Stimulated activated naive B cell treated with anti-CD40 and anti-IgM and Interleukin-4, amounts not matched to agents 10 μg/mL and 1 μg/mL and 100 μg/mL, for 72 hours (primary cell): ENCODE measurements at places on chromosomes 1 and 21.

DNA sequence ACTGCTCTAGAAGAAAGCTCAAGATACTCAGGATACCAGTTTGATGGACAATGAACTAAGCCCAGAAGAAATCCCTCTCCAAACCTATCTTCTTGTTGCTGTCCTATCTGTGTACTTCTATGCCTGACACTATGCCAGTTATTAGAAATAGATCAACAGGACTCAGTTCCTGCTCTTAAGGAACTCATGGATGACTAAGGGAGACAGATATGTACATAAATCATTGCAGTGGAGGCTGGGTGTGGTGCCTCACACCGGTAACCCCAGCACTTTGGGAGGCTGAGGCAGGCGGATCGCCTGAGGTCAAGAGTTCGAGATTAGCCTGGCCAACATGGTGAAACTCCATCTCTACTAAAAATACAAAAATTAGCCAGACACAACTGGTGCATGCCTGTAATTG lies 42.4 kb upstream of the AK4 start:
- peaks cover 13% of the 10 kb centered on the region for H3K27me3 ChIP-seq
- no peak for DNase-seq
- H3K36me3 ChIP-seq = peaks cover 3% of the 10 kb centered on the region

DNA sequence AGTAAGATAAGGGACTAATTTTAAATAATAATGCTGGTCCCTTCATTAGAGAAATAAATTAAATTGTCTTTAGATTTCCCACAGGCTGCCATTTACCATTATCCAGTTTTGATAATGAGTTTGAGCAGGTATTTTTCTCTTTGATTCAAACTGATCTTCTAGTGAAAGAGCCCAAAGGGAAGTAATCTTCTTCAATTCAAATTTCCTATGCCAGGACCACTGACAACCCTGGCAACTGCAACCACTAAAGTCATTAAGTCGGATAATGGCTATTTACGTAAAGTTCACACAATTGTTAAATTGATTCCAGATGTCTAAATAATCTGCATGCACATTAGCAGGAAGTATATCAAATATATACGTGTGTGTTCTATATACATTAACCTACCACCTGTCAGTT lies 399.3 kb downstream of the PTPRC start:
- DNase-seq = no peak
- no peak overlapping the region for H3K4me3 ChIP-seq
- no peak overlapping the region for H3K27ac ChIP-seq
- no peaks in the 10 kb centered on the region for H3K36me3 ChIP-seq
- peaks cover 6% of the 10 kb centered on the region for H3K27me3 ChIP-seq

- H3K27me3 ChIP-seq = peaks cover 38% of the 10 kb centered on the region
- H3K36me3 ChIP-seq = no peaks in the 10 kb centered on the region
- DNase-seq = peak; percentile 88
- H3K4me1 ChIP-seq = peaks cover 17% of the 10 kb centered on the region
Observed at GRCh38 chr1:41360786-41361494, at the start of gene FOXO6. Gene FOXO6, plus strand, starts transcription at chr1:41361434.

DNA sequence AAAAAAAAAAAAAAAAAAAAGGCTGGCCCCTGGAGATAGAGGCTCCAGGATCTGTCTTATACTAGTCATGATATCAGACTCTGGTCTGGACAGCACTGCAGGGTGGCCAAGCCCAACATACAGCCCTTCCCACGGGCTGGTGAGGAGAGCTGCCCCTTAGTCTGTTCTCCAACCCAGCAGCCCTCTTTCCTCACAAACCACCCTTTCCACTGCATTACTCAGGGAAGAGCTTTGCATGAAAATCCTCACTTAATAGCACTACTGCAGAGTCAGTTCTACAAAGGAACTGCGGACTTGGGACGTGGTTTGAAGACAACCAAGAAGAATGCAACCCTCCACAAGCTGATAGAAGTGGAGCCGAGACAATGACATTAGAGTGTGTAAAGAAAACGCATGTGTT lies 5.7 kb downstream of the BCAR3 start:
- peak overlapping the region; percentile 2 for H3K4me3 ChIP-seq
- DNase-seq = no peak
- peaks cover 45% of the 10 kb centered on the region for H3K4me1 ChIP-seq
- no peak overlapping the region for H3K27ac ChIP-seq
- peaks cover 60% of the 10 kb centered on the region for H3K36me3 ChIP-seq

- H3K4me1 ChIP-seq = no peaks in the 10 kb centered on the region
- H3K36me3 ChIP-seq = peaks cover 5% of the 10 kb centered on the region
Observed at GRCh38 chr1:116470671-116471070, 97.6 kb downstream of the ATP1A1 start.

DNA sequence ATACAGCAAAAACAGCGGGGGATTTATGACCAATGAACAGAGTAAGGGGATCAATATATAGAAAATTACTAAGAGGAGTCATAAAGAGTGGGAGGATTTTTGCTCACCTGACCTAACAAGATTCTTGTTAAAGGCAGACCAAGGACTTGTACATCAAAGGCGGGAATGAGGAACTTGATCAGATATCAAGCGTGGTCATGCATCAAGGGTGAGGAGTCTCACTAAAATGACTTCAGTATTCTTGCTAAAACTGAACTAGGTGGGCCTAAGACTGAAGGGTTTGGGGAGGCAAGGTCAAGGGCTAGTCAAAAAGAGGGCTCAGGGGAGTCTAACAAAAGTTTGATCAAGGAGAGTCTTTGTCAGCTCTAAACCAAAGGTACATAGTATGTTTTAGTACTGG lies 2.1 kb downstream of the MOV10 start:
- DNase-seq = no peak
- peaks cover 22% of the 10 kb centered on the region for H3K36me3 ChIP-seq
- peaks cover 30% of the 10 kb centered on the region for H3K4me1 ChIP-seq
- H3K4me3 ChIP-seq = no peak overlapping the region
- H3K27ac ChIP-seq = peak overlapping the region; percentile 42
- no peaks in the 10 kb centered on the region for H3K27me3 ChIP-seq

- H3K36me3 ChIP-seq = no peaks in the 10 kb centered on the region
- H3K27ac ChIP-seq = no peak overlapping the region
- no peaks in the 10 kb centered on the region for H3K4me1 ChIP-seq
- no peak for DNase-seq
- no peak overlapping the region for H3K4me3 ChIP-seq
Observed at GRCh38 chr21:37986000-37986399, 69.7 kb upstream of the KCNJ6 start.

- H3K36me3 ChIP-seq = peaks cover 34% of the 10 kb centered on the region
- no peak for DNase-seq
- H3K4me3 ChIP-seq = no peak overlapping the region
- H3K4me1 ChIP-seq = peaks cover 9% of the 10 kb centered on the region
Observed at GRCh38 chr1:16468558-16468957, 28.0 kb downstream of the NECAP2 start.

DNA sequence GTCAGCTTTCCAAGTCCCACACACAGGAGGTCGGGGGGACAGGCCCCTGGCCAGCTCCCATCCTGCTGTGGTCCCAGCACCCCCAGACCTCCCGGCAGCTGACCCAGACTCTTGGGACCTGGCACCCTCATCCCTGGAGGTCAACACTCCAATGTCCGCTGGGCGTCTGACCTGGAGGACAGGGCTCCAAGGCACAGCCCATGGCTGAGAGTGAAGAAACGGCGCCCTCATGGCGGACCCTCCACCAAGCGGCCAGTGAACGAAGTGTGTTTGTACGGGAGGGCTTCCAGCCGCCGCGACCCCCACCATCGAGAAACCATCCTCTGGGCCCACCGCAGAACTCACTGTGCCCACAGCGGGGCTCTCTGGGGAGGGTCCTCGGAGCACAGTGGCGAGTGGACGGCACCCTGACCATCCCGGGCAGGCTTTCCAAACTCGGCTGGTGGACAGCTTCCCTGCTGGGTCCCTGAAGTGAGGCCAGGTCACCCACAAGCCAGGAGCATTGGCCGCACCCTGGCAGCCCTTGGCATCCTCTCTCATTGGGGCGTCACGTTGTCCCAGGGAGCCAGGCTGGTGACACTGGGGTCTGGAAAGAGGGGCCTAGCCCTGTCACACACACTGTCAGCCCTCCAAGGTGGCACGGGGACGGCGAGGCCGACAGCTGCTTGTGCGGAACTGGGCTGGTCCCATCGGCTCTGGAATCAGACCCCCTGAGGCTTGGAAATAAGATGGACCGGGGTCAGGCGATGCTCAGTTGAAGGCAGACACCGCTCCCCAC lies 47.8 kb upstream of the COL6A2 start:
- H3K27me3 ChIP-seq = no peaks in the 10 kb centered on the region
- no peak overlapping the region for H3K27ac ChIP-seq
- H3K4me3 ChIP-seq = no peak overlapping the region

GRCh38 chr1:215863796-215864195 lies 296.7 kb downstream of the KCTD3 start:
- no peak overlapping the region for H3K27ac ChIP-seq
- no peak overlapping the region for H3K4me3 ChIP-seq
- H3K27me3 ChIP-seq = no peaks in the 10 kb centered on the region
- no peak for DNase-seq

- peak; percentile 86 for DNase-seq
- peak overlapping the region; percentile 94 for H3K27ac ChIP-seq
- peaks cover 43% of the 10 kb centered on the region for H3K4me1 ChIP-seq
- H3K4me3 ChIP-seq = peak overlapping the region; percentile 11
- peaks cover 18% of the 10 kb centered on the region for H3K27me3 ChIP-seq
Observed at GRCh38 chr21:43306911-43307676, 119.8 kb downstream of the SIK1 start.

GRCh38 chr1:75208862-75209261 lies 74.7 kb downstream of the LHX8 start:
- H3K36me3 ChIP-seq = no peaks in the 10 kb centered on the region
- H3K4me3 ChIP-seq = no peak overlapping the region
- no peaks in the 10 kb centered on the region for H3K4me1 ChIP-seq
- no peak for DNase-seq

DNA sequence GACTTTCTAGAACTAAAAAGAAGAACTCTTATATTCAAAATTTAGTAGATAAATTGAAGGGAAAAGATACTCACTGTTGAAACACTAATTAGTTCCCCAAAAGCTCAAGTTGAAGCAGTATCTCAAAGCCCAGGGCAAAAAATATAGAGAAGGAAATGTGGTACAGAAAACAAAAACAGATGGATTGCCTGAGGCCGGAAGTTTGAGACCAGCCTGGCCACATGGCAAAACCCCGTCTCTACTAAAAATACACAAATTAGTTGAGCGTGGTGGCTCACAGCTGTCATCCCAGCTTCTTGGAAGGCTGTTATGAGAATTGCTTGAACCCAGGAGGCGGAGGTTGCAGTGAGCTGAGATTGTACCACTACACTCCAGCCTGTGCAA lies 36.0 kb downstream of the FAM177B start:
- H3K27me3 ChIP-seq = no peaks in the 10 kb centered on the region

DNA sequence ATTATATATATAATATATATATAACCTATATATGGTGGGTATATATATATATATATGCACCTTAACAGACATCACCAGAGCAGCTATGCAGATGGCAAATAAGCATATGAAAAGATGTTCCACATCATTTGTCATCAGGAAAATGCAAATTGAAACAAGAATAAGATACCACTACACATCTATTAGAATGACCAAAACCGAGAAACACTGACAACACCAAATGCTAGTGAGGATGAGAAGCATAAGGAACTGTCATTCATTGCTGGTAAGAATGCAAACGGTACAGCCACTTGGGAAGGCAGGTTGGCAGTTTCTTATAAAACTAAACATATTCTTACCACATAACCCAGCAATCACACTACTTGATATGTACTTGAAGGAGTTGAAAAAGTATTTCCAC lies 219.8 kb upstream of the PRMT6 start:
- H3K27ac ChIP-seq = no peak overlapping the region
- H3K4me3 ChIP-seq = no peak overlapping the region
- no peaks in the 10 kb centered on the region for H3K4me1 ChIP-seq
- no peak for DNase-seq

- H3K27ac ChIP-seq = no peak overlapping the region
- H3K27me3 ChIP-seq = peaks cover 20% of the 10 kb centered on the region
- H3K4me3 ChIP-seq = no peak overlapping the region
- no peaks in the 10 kb centered on the region for H3K36me3 ChIP-seq
Observed at GRCh38 chr1:209877087-209877764, 49.5 kb downstream of the UTP25 start.

DNA sequence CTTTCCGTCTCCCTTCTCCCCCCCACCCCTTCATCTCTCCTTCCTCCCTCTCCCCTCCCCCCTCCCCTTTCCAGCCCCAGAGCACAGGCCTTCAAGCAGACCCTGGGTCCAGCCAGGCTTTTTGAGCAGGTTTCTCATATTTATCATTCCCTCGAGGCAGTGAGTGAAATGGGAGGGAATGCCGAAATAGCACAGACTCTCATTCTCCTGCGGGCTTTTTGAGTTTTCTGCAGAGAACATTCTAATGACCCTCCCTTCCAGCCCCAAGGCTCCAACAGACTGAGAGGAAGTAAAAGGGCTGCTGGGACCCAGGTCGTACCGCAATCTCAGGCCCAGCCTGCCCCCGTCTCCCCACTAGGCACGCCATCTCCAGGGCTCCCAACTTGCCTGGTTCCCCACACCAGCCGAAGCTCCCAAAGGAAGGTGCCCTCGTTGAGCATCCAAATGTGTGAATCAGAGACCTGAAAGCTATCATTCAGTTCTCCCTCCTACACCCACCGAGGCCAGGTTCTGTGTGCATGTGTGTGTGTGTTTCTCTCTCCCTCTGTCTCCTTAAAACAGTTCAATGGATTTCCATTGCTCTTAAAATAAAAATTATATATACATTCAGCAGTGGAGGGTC lies 22.3 kb downstream of the ACTA1 start:
- peaks cover 34% of the 10 kb centered on the region for H3K4me1 ChIP-seq
- no peak overlapping the region for H3K27ac ChIP-seq
- no peak for DNase-seq
- no peak overlapping the region for H3K4me3 ChIP-seq

DNA sequence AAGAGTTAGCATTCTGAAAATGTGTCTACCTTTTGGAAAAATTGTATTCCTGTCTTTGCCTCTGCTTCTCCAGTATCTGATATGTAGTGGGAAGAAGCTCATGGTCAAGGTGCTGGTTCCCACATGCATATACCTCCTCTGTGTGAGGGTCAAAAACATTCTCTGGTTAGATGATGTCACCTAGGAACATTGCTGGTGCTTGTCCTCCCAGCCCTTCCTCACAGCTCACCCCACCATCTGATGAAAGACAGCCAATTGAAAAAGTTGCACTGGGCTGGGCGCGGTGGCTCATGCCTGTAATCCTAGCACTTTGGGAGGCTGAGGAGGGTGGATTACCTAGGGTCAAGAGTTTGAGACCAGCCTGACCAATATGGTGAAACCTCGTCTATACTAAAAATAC lies 154.4 kb downstream of the NR5A2 start:
- DNase-seq = no peak
- no peak overlapping the region for H3K4me3 ChIP-seq
- H3K27ac ChIP-seq = no peak overlapping the region
- peaks cover 14% of the 10 kb centered on the region for H3K27me3 ChIP-seq

DNA sequence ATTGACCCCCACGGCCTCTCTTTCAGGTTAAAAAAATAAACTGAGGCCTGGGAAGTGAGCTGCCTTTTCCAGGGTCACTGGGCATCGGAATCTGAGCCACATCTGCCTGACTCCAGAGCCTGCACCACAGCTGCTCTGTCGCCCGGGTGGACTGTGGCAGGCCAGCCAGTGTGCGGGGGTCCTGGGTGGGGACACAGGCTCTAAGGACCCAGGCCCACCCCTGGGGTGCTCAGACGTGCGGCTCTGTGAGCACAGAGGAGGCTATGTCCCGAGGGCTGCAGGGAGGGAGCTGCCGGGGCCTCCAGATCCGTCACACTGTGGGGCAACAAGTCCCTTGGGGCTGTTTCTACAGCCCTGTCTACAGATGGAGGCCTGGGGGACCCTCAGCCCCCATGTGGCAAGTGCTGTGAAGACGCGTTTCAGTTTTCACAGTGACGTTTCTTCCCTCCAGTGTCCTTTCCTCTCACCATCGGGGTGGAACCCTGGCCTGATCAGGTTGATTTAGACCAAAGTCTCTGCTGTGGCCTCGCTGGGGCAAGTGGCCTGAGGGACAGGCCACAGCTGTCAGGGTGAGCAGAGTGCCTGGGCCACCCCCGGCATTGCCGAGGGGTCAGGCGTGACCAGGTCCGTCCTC lies 39.2 kb upstream of the ACTRT2 start:
- H3K27me3 ChIP-seq = no peaks in the 10 kb centered on the region
- no peaks in the 10 kb centered on the region for H3K36me3 ChIP-seq
- no peaks in the 10 kb centered on the region for H3K4me1 ChIP-seq
- H3K27ac ChIP-seq = no peak overlapping the region
